Activated CD8-positive, alpha-beta memory T cell treated with anti-CD3 and anti-CD28 coated beads for 24 hours (primary cell): ENCODE measurements at places on chromosomes 2 and 18.

DNA sequence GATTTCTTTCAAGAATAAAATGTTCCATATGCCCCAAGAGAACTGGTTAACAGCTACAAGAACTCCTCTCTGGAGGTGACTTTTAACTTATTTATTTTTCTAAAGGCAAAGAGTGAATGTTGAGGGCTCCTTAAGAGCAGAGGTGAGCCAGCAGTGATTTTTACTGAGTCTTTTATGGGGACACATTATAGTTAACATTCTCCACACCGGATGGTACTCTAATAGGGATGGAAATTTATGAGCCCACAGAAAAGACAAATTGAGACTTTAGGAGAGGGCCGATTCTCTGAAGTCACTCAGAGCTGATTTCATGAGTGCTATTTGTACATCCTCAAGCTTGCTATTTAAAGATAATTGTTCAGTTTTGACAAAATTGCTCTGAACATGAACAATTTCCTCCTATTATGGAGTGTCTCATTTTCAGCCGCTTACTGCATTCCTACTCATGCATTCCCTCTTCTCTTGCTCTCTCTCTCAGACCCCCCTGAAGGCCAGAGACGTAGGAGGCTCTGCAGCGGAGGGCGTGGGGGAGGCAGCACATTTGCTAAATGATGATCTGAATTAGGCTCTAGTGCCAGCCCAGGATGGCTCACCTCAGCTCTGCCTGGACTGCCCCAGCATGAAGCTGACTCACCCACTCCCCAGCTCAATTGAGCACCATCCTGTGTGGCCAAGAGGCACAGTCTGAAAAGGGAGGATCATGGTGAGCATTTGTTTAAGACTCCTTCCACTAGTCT is 5.9 kb upstream of the RPL37A start:
- DNase-seq, result no peak

- DNase-seq, result no peak
Observed at GRCh38 chr18:50679656-50680055, 119.8 kb downstream of the MAPK4 start.

DNA sequence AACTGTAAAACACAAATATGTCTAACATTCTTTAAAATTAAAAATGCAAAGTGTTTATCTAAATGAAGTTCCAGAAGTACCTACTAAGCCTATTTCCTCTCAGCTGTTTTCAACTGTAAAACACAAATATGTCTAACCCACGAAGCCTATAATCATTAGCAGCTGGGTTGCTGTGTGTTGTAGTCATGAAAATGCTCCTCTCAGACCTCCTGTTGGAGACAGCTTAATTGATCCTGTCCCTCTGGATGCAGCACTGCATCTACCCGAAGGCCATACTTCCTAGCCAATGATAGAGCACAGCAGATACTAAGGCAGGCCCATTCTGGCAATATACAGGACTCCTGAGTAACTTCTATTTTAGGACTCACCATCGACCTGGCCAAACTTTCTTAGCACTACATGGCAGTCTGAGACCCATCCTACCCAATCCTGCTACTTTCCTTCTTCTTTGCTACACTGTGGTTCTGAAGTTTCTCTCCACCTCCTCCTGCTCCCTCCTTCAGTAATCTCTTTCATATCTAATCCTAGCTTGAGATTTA is 92.5 kb upstream of the RBBP8 start:
- no peak for DNase-seq

- DNase-seq, result no peak
Observed at GRCh38 chr2:202378001-202378400, 1.9 kb downstream of the BMPR2 start.

GRCh38 chr2:231687133-231687852 is 21.0 kb upstream of the PTMA start:
- peak; percentile 89 for DNase-seq

GRCh38 chr2:59383473-59383872 is 1142.3 kb upstream of the FANCL start:
- no peak for DNase-seq

DNA sequence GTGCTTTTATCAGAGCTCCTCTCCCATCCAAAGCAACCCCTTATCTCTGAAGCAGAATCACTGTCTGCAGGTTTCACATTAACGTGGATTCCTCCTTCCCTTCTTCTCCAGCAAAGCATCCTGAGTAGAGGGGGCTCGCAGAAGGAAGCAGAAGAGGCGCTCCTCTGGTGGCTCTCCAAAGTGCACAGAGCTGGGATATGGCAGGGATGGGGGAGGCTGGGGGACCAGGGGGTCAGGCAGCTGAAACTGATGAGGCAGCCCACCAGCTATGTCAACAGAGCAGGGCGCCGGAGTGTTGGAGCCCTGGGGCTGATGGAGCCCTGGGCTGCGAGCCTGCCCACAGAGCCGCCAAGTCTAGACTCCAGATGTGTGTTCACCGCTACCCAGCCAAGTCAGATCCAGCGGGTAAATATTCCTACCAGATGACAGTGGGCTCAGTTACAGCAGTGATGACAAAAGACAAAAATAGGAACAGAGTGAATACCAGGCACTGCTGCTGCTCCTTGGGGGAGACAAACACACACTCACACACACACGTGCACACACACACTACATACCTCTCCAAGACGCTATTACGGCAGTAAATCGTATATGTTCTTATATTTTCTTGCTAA is 678.3 kb upstream of the ID2 start:
- no peak for DNase-seq

DNA sequence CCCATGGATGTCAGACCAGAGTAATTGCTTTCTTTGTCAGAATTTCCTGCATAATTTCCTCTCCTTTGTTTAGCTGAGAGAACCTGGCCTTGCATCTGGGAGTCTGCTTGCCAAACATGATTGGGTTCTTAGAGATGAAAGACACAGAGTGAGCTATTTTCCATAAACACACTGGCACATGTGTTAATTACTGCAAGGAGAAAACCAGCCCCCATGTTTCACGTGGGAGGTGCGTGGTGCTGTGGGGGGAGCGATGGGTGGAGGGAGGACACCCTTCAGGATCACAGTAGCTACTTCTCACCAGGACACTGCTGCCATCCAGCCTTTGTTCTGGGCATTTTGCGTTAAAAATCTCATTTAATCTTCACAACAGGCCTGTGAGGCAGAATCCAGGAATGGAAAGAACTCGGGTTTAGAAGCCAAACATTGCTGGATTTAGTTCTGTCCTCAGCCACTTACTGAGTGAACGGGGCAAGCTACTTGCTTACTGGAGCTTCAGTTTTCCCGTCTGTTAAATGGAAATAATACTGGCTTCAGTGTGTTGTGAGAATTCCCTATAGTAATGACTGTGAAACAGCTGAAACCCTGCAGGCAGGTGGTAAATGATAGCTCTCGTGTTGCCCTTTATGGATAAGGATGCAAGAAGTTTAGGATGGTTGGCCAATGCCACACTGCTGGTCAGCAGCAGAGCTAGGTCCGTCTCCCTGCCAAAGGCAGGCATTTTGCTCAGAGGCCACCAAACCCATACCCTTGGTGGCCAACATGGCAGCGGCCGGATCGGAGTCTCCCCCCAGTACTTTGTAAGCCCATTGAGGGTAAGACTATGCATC is 100.1 kb upstream of the ASAP2 start:
- DNase-seq, result no peak

GRCh38 chr2:21162615-21162878 is 38.8 kb downstream of the TDRD15 start:
- no peak for DNase-seq

DNA sequence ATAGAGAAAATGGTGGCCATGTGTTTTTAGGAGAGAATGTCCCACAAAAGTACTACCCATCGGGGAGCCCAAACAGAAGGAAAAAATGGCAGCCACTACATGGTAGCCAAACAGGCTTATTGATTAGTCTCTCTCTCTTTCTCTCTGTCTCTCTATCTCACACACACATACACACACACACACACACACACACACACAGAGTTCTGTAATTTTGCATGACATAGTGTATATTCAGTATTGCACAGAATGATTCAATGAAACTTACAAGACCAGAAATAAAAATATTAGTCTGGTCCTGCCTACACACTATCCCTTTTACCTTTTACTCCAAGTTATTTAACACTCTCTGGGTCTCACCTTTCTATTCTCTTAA is 124.8 kb upstream of the SLC39A10 start:
- DNase-seq, result no peak

DNA sequence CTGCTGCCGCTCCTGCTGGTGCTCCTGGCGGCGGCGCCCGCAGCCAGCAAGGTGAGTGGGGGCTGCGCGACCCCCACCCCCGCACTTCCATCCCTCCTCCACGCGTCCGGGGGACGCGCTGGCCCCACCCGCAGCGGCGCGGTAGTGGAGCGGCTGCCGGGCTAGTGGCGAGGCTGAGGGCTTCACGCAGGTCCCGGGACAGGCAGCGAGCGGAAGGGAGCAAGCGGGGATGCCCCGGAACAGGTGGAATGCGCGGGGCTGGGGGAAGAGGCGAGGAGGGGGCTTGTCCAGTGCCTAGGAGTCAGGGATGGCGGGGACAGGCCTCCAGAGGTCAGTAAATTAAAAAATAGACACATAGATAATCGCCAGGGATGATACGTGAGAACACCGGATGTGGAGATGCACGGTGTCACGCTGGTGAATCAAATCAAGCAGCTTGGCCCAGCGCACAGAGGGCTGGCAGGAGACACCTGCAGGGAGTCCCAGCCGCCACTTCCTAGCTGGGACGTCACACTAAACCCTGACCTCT is 403 bp downstream of the COL4A3 start:
- no peak for DNase-seq

GRCh38 chr2:172513524-172513900 is 42.4 kb upstream of the PDK1 start:
- no peak for DNase-seq

- DNase-seq, result no peak
Observed at GRCh38 chr2:98142106-98142791, 55.3 kb downstream of the VWA3B start.

- no peak for DNase-seq
Observed at GRCh38 chr18:21786526-21786925, 45.9 kb downstream of the MIB1 start.

- DNase-seq, result no peak
Observed at GRCh38 chr18:25454270-25454659, 102.3 kb upstream of the ZNF521 start.

DNA sequence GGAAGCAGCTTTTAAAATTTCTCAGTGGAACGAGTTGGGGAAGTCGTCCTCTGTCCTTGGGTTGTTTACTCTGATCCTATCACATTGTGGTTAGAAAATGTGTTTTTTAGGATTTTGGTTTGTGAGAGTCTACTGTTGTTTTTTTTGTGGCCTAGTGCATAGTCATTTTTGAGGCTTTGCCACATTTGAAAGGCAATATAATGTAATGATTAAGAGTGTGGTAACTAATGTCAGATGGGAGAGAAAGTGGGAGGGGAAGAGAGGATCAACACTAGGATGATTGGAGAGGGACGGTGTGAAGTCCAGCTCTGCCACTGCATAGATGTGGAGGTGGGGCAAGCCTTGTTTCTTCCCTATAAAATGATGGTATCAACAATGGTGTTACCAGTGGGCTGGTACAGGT is 8.5 kb downstream of the SP140L start:
- DNase-seq, result no peak

GRCh38 chr2:216117561-216118340 is 8.6 kb downstream of the XRCC5 start:
- no peak for DNase-seq

DNA sequence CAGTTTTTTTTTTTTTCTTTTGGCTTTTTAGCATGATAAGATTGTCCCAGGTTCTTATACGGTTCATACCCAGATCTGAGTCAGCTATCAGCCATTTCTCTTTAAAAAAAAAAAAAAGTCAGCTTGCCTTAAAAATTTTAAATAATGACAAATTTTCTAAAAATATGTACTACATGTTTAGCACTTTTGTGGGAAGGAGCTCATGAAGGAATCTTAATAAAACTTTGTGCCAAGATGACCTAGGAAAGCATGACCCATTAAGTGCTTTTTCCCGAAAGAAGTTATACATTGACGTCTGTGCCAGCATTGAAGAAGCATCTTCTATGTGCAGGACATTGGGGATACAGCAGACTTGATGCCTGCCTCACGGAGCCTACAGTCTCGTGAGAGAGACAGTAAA is 4.5 kb upstream of the RBMS1 start:
- no peak for DNase-seq

- DNase-seq, result no peak
Observed at GRCh38 chr2:137336067-137336466, 570.7 kb downstream of the THSD7B start.

DNA sequence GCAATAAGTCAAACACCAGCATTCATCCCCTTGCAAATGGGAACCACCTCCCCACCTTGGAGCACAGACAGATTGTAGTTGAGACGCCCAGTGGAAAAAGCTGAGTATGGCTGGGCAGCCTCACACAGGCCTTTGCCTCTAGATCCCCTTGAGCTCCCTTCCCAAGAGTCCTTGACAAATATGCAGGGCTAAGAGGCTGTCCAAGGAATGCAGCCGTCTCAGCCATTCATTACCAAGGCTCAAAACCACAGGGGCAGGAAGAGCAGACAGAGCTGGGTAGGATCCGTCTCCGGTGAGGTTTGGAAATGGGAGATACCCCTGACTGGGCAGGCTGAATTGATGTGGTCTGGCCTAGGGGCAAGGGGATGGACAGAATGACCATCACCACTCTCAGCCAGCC is 557.1 kb downstream of the TNS1 start:
- DNase-seq, result no peak

GRCh38 chr2:26196683-26197418 is 24.0 kb downstream of the GAREM2 start:
- DNase-seq, result no peak

DNA sequence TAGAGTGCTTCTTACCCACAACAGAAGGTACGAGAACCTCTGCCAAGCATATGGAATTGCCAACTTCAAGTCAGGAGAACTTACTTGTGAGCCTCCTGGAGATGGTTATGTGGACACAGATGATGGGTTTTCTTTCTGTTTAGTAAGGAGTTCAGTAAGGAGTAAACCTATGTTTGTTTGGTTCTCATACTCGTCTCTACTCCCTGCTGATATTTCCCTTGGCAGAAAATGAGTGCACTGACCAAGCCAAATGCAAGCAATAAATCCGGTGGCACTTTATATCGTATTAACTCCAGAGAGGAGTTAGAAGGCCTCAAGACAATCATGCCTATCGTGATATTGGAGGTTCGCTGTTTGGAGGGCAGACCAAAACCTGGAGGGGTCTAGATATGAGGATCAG is 83.2 kb upstream of the CYP1B1 start:
- no peak for DNase-seq

DNA sequence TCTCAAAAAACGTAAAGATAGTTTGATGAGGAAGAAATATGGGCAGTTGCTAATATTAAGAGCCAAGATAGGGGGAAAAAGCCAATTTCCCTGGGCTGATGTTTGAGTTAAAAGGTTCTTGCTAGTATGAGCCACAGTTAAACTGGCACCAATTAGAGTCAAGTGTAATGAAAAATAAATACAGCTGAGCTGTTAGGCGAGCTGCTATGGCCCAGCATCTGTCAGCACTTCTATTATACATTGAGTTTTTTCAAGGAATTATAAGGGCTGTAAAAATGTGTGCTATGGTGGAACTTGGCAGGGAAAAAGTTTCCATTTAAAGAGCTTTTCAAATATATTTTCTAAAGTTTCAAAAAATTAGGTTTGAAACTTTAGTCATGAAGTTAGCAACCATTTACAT is 279.6 kb downstream of the CYRIA start:
- no peak for DNase-seq

DNA sequence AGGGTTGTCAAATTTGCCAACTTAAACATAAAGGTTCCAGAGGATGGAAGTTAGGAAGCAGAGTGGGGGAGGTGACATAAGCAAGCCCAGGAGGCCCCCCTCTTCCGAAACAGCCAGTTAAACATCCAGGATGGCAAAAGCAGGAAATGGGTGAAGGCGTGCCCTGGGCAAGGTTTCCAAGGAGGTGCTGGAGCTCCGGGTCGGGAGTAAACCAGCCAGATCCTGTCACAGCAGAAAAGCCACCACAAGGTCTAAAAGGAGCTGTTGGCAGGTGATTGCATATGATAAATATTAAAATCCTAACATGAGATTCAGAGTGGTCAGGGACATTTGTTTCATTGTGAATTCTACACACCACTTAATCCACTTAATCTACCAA is 572.2 kb upstream of the SALL3 start:
- no peak for DNase-seq
